KBM-7 (cell line): ENCODE measurements at places on chromosomes 16 and 17.

DNA sequence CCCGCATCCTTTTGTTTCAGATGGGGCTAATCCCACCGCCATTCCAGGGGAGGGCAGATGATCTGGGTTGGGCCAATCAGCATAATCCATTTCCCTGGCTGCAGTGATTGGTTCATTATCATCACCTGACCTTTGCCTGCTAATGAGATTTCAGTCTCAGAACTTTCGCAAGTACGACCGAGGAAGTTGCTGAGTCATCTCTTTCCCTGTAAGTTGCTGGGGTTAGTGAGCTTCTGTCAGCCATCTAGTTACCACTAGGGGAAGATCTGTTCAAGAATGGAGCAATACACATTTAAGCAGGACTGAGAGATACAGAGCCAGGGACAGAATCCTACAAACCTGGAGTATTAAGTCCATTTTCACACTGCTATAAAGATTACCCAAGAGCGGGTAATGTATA, 65.3 kb upstream of the NUDT7 start:
- DNase-seq: peak; percentile 39

GRCh38 chr17:50719924-50720794, 756 bp downstream of the LUC7L3 start:
- no peak for DNase-seq

DNA sequence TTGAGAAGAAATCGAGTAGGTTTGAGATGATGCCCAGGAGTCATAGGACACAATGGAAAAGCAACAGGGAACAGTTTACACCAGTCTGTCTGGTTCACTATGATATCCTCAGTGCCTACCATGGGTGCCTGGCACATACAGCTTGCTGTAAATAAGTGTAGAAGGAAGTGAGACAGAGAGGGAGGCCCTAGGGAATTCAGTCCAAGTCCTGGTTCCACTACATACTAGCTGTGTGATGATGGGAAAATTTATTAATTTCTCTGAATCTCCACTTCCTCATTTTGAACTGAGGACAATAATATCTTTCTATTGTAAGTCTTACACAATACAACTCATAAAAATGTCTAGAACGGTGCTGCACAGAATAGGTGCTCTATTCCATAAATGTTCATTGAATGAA, 53.3 kb upstream of the LYRM9 start:
- no peak for DNase-seq

DNA sequence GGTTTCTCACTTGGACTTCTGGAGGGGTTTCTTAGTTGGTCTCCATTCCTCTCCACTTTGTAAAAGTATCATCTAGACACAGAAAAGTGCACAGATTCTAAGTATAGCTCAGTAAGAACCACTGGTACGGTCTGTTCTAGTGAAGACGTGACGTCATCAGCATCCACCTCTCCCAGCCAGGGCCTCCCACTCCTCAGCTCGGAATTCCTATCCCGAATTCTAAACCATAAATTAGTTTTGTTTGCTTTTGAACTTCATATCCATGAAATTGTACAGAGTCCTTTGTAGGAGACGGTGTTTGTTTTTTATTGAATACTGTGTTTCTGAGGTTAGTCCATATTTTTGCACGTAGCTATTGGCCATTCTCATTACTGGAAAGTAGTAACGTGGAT, 25.5 kb downstream of the FOXK2 start:
- DNase-seq: no peak

GRCh38 chr17:49631496-49631895, 46.4 kb downstream of the SPOP start:
- no peak for DNase-seq

GRCh38 chr17:50101346-50102163, 6.4 kb downstream of the PDK2 start:
- DNase-seq: no peak

- no peak for DNase-seq
These were observed 52.5 kb downstream of the FTO start for GRCh38 chr16:53756275-53756996.
